ENCODE measurements at places on chromosomes 4 and X.

DNA sequence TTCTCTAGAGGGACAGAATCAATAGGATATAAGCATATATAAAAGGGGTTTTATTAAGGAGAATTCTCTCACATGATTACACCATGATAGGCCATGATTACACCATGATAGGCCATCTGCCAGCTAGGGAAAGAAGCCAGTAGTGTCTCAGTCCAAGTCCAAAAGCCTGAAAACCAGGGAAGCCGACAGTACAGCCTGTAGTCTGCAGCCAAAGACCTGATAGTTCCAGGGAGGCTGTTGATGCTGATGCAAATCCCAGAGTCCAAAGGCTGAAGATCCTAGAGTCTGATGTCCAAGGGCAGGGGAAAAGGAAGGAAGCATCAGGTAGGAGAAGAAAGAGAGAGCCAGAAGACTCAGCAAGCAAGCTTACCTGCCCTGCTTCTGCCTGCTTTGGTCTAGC, 411.3 kb upstream of the EMCN start:
- no peak for DNase-seq

DNA sequence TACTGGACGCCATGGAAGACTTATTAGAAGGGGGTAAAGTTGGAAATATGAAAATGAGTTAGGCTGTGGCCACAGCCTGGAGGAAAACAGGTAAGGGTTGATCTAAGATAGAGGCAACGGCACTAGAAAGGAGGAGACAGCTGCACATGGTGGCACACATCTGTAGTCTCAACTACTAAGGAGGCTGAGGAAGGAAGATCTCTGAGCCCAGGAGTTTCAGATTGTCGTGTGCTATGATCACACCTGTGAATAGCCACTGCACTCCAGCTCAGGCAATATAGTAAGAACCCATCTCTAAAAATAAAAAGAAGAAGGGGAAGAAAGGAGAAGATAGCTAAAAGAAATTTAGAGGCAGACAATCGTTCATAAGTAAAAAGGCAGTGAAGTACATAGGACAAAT, 87.8 kb upstream of the SORBS2 start:
- DNase-seq, result no peak

GRCh38 chr4:152663203-152664066, 16.4 kb downstream of the TMEM154 start:
- no peak for DNase-seq

- no peak for DNase-seq
Observed at GRCh38 chr4:143359644-143360193, 23.0 kb downstream of the GAB1 start.

Data from activated CD4-positive, alpha-beta T cell treated with anti-CD3 and anti-CD28 coated beads for 1 hour (primary cell).